WERI-Rb-1 (cell line): ENCODE measurements at places on chromosomes 11 and 22.
A peak's percentile ranks its signal among the peaks of the same experiment; 100 is the strongest.

DNA sequence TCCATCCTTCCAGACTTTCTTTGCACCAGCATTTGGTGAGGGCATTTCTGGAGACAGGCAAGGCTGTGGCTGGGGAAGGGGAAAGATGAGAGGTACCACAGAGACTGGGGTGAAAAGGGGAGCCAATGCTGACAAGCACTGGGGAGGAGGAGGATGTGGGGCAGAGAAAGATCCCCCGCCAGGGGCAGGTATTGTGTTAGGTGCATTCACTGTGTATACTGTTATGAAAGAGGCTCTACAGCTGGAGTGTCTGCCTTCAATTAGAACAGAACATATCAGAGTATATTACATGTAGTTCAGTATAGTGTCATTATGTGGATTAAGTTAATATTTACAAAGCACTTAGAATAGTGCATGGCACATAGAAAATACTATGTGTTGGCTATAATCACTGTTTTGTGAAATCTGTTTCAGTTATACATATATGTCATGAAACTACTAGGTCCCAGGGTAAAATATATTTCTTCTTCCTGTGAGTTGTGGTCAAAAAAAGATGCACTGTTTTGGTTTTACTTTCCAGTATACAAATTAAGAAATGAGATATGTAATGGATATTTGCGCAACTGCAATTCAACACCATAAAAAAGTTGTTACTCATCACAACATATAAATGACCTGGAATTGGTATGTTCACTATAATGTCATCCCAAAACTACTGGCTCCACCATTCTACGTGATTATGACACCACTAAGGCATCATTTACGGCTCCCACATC, 8.4 kb downstream of the MSANTD2 start:
- DNase-seq = no peak

DNA sequence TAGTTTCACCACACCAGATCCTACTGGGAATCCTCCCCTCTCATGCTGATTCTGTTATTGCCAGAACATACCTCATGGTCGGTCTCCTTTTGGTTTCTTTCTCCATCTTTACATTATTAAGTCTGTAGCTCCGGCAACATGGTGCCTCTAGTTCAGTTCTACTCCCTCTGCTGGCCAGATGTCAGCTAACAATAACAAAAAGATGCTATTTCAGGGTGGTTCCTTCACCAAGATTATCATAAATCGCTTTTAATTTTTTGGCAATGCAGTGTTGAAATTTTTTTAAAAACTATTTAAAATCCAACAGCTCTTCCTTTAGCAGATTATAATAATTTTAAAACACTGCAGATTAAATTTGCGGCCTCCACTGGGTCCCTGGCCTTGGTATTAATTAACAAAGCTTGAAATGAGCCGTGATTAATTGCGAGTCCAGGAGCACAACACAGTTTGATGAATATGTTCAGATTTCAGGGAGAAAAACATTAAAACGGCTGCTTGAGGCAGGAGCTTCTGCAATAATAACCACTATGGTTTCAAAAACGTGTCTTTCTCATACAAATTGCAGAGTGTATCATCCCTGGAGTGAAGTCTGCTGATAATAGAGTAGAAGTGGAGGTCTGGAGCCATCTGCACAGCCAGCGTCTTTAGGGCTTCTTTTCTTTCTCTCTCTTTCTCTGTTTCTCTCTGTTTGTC, 492.9 kb upstream of the KIRREL3 start:
- DNase-seq = peak; percentile 30

GRCh38 chr22:45398214-45398613, 15.2 kb downstream of the SMC1B start:
- DNase-seq = no peak

- DNase-seq = no peak
Measured at GRCh38 chr22:40392618-40393017, 22.2 kb downstream of the SGSM3 start.

DNA sequence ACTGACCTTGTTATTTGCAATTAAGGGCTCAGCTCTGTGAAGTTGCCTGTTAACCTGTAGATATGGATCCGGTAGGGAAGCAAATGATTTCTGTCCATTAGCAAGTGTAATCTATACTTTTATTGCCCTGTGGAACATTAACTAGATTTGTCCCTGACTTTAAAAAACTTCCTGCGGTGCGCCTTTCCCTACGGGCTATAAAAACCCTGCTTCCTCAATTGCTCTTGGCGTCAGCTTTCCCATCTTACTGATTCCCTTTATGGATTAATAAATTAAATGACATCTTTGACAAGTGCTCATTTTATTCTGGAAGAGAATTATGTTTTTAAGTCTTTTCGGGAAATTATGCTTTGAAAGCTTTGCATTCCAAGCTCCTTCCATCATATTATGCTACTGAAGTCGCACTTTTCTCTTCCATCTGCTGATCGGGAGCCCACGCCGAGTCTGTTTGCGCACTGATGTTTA, 18.3 kb upstream of the CLMP start:
- no peak for DNase-seq

- peak; percentile 68 for DNase-seq
Measured at GRCh38 chr22:45077286-45077685, 67.5 kb upstream of the PHF21B start.

DNA sequence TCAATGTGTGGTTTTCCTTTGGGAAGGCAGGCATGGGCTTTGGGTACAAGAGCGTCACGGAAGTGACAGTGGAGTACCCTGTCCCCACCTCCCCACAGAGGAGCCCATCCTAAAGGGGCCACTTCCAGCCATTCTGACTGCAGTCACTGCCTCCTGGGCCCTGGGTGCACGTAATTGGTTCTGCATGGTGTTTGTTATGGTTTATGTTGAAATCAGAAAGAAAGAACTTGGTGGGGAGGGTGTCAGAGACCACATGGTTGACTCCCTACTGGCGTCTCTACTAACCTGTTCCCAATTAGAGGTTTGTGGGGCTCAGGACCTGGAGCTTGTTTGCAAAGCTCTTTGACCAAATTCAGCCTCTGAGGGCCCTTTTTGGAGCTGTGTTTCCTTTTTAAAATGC, 40.8 kb downstream of the RIBC2 start:
- DNase-seq = no peak

DNA sequence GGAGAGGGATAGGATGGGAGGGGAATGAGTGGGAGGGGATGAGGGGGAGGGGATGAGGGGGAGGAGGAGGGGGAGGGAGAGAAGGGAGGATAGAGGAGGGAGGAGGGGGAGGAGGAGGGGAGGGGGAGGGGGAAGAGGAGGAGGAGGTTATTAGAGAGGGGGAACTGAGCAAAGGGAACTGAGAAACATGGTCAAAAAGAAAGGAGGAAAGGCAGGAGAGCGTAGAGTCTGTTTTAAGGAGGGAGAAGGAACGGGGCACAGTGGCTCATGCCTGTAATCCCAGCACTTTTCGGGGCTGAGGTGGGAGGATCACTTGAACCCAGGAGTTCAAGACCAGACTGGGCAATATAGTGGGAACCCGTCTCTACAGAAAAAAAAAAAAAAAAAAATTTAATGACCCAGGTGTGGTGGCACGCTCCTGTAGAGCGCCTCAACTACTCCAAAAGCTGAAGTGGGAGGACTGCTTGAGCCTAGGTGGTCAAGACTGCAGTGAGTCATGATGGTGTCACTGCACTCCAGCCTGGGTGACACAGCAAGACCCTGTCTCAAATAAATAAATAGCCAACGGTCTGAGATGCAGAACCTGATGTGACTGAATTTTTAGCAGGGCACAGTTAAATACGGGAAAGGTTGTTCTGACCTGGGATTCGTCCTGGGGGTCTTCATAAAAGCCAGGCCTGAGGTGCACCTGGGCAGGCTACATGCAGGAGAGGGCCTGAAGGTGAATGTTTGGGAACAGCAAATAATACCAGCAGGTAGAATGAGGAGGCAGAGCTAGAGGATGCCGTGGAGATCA, 4.0 kb downstream of the B3GNT6 start:
- DNase-seq = no peak

DNA sequence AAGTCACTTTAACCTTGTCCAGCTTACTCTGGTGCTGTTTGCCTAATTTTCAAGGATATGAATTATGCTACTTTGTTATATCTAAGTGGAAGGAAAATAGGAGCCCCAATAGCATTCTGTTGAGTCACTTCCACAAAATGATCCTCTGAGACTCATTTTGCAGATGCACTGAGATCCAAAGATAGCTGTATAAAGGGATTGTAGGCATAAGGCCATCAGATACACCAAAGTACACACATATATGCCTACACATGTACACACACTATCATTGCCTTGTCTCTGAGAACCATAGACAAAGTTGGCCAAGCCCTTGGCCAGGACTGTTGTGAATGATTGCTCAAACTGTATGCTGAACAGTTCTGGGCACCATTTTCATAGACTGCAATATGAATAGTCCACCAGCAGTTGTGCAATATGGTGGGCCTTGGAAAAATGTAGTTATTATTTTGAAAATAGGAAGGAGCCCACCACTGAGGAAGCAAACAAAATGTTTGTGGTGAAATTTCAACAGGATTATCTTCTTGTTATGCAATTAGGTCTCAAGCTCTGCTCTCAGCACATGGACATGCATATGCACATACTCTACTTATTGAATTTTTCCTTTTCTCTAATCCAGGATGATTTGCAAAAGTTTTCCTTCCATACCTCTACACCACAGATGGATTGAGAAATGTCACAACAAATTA, 186.0 kb upstream of the CTSC start:
- DNase-seq = no peak
